ENCODE measurements at places on chromosomes 11 and 22. TPM values are rescaled to one million over a fixed set of nuclear protein-coding genes. Genes with fewer than 3 reads are reported as not detected.

ATG2A gene
- total RNA-seq = 7.4 TPM

GRCh38 chr11:82676483-82677094, 57.1 kb downstream of the FAM181B start:
- peak; percentile 10 for DNase-seq

DNA sequence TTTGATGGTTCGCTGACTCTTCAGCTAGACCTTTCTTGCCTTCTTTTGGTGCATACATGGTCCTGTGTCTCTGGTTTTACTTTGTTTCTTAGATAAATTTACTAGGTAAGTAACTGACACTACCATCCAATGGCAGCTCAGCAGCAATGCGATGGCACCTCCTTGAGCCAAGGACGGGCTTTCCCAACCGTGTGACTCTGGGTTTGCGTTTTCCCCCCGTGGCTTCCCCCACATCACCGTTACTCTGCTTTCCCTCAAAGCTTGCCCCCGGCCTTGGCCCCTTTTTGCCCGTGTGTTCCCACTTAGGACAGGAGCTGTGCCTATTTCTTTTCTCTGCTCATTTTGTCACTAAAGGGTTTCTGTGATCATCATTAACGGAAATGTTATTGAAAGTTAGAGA, 41.5 kb downstream of the TBC1D22A start:
- DNase-seq = no peak

DNA sequence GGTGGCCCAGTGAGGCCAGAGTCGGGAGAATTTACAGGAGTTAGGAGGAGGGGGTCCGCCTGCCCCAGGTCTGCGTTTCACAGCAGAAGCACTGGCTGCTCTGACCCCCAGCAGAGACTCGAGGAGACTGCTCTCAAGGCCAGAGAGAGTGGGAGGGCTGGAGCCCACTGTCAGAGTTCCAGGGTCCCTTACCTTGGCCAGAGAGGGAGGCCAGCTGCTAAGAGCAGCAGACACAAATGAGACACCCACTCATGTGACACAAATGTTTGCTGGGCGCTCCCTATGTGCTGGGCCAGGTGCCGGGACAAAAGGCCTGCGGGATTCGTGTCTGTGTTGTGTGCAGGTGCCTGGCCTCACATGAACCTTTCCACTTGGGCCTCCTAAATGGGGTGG, 2.8 kb upstream of the TNFRSF13C start:
- no peak for DNase-seq

DNA sequence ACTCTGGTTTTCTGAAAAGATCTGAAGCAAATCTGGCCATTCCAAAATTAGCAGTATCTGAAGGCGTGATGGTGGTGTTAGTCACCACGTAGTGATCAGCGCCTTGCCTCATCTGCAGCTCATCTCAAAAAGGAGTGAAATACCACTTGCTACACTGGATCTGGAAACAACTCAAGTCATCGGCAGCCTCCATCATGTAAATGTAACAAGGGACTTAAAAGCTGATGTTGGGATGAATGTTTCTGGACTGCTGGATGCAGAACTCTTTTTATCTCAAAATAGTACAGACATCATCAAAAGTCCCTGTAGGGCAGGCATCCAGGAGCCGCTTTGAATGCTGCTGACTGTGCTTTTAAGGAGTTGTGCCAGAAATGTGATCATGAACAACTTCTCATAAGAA, 14.1 kb upstream of the APLP2 start:
- no peak for DNase-seq

DNA sequence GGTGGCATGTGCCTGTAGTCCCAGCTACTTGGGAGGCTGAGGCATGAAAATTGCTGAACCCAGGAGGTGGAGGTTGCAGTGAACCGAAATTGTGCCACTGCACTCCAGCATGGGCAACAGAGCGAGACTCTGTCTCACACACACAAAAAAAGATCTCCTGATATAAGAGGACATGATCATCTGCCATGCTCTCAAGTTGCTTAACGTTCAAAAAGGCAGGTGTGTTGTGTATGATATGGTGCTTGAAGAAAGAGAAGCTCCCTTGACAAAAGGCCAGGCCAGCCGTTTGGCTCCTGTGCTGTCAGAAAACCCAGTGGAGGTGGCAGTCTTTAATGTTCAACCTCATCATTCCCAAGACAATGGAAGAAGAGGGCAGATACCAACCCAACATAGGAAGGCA, 117.3 kb upstream of the PLET1 start:
- no peak for DNase-seq

- no peak for DNase-seq
Measured at GRCh38 chr11:26028393-26028911, 303.5 kb upstream of the ANO3 start.

DNA sequence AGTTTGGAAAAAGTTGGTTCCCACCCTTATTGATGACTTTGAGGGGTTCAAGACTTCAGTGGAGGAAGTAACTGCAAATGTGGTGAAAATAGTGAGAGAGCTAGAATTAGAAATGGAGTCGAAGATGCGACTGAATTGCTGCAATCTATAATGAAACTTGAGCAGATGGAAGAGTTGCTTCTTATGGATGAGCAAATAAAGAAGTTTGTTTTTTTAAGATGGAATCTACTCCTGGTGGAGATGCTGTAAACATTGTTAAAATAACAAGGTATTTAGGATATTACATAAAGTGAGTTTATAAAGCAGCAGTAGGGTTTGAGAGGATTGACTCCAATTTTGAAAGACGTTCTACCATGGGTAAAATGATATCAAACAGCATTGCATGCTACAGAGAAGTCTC, 64.2 kb upstream of the GRK2 start:
- DNase-seq = no peak

DNA sequence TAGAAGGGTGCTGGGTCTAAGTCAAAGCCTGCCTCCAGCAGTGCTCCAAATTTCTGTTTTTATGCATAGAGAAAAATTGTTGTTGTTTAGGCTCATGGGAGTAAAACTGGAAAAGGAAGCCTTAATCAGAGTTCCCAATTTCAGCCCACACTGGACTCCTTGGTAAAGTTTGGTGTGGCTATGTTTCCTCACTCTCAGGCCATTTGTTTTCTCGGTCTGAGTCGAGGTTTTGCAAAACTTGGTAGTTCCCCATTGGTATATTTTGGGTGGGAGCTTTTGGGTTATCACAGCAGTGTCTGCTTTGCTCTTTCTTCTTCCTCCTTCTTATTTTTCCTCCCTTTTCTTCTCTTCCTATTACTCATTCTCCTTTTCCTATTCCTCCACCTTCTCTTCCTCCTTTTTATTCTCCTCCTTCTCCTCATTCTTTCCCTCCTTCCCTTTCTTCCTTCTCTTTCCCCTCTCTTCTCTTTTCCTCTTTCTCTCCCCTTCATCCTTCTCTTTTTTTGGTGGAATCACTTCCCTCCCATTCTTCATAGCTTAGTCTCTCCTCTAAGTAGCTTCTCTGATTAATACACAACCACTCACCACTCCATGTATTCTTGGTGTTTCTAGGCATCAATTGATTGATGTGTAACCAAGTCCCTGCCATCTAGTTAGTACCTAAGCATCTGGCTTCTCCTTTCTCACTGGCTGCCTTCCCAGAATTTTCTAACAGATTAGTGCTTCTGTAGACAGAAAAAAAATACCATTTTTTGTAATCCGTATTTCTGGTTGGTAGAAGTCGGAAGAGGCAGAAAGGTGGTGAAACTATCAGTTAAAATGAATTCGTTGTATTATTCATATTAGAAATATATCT, 10.1 kb downstream of the SLC5A1 start:
- DNase-seq = no peak

GRCh38 chr11:94885581-94885980, 87.8 kb downstream of the CWC15 start:
- no peak for DNase-seq

GRCh38 chr22:25060522-25061071, 108.1 kb downstream of the KIAA1671 start:
- no peak for DNase-seq

GRCh38 chr11:76629853-76630599, 40.5 kb downstream of the LRRC32 start:
- peak; percentile 24 for DNase-seq

Measured in SJCRH30 (cell line).